CD4-positive, alpha-beta T cell treated with Interleukin-15 for 1 hour (primary cell): ENCODE measurements at places on chromosomes 6 and 20.
A peak's percentile ranks its signal among the peaks of the same experiment; 100 is the strongest.

- DNase-seq: peak; percentile 21
These were observed 86.7 kb upstream of the BACH2 start for GRCh38 chr6:90383196-90383822.

- peak; percentile 81 for DNase-seq
These were observed 30.6 kb downstream of the COL11A2 start for GRCh38 chr6:33161354-33162331.

GRCh38 chr6:29537714-29538403 lies 21.7 kb downstream of the UBD start:
- DNase-seq: no peak

DNA sequence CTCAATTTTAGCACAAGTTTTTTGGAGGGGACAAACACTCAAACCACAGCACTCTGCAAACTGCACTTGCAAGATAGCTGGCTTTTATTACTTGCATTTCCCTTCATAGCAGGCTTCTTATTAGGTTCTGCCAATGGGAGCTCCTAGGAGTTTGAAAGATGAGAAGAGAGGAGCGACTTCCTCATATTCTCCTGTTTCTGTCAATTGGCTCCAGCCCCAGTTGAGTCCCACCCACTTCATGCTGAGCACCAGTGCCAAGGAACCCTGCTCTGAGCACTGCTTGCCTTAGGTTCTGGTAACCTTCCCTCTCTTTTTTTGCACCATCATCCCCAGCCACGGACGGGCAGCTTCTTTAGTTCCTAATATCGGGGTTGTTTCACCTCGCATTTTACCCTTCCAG lies 67.9 kb downstream of the PSMB1 start:
- no peak for DNase-seq

GRCh38 chr6:34497411-34497810 lies 31.5 kb downstream of the PACSIN1 start:
- DNase-seq: no peak

GRCh38 chr6:37531437-37532036 lies 31.8 kb upstream of the CCDC167 start:
- no peak for DNase-seq

DNA sequence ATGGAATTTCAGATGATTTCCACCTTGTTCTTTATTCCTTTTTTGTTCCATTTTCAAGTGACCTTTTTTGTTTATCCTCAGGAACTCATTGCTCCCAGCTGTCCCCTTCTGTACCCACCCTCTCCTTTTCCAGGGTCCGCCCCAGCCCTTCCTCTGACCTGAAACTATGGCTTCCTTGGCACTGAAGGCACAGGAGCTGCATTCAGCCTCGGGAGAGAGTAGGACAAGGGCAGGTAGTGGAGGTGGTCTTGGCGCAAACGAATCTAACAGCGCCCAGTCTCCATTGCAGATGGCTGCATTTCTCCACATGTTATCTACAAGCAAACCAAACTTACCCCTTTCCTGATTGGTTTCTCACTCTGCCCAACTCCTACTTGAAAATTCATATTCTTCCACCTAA lies 8.8 kb upstream of the ULBP2 start:
- no peak for DNase-seq

DNA sequence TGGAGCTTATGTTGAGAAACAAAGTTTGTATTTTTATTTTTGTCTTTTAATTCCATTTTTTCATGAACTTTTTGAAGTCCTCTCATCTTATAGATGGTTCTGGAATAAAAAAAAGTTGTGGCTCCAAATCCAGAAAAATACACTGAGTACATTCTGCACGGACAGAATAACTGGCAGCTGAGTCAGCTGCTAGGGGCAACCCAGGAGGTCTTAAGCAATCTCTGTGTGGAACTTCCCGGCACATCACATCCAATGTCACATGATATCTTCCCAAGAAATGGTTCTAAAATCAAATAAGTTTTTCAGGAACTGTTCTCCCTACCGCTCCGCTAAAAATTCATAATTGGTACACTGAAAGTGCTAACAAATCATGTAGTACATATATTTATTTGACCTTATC lies 29.8 kb downstream of the SLC13A3 start:
- no peak for DNase-seq

GRCh38 chr6:90139272-90139817 lies 157.3 kb downstream of the BACH2 start:
- no peak for DNase-seq

DNA sequence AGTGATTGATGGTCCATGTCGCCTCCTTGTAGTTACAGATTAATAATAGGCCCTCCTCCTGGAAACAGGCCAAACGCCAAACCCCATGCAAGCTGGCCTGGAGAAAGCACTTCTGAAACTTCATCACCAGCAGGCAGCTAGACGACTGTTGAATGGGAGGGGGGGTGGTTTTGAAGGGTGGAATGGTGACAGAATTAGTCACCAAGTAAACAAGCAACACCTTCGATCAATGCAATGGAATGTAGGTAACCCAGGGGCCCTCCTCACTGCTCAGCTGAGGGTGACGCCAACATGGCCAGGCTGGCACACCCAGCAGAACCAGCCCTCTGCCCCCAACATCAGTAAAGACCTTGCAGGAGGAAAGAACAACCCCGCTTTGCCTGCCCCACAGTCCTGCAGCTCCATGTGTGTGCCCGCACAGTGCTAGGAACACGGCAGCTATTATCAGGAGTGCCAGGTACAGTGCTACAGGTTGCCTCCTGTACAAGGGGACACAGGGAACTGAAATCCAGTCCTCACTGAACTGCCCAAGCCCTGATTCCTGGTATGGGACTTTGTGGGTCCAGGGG lies 2.7 kb downstream of the BCAS1 start:
- no peak for DNase-seq

DNA sequence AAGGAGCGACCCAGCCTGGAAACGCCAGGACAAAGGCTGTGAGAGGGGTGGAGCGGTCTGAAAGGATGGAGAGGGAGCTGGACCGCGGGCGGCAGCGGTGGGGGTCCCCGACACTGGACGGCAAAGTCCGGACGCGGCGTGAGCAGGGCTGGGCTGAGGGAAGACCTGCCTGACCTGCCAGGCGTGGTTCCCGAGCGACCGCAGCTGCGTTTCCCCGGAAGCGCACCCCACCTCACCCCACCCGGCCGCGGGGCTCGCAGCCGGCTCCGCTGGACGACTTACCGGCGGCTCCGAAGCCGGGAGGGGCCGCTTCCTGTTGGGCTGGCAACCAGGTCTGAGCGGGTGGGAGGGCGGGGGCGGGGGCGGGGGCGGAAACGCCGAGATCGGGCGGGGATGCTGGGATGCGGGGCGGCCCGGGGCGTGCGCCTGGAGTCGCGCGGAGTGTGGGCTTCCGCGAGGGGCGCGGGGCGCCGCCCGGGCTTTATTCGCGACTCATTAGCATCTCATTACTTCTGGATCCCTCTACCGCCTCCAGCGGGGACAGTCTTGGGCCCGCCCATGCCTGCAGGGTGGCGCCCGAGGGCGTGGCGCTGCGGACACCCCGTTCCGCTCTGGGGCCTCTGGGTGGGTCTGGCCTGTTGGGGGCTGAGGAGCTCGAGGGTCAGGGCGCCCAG lies at the start of gene MICAL1:
Gene MICAL1 (minus strand): TSS at position 336 of the 674 bp plus-strand sequence. CDS start 1,576 bp downstream, outside the sequence.
- peak; percentile 86 for DNase-seq

DNA sequence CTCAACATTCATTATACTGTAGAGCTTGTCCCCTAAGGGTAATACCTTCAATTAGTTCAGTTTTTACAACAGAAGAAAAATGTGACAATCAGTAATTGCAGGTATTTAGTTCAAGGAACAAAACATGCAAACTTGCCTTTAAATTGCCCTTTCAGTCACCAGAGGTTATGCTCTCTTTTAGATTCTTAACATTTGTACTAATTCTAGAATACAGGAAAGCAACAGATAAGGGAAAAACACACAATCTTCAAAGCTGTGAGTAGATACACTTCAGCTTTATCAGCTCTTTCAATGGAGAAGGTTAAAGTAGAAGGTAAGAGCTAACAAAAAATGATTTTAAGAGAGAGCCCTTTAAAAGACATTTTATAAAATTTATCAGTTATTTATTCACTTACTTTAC lies 173.1 kb downstream of the HS3ST5 start:
- DNase-seq: no peak

- peak; percentile 45 for DNase-seq
These were observed 88.8 kb upstream of the NFATC2 start for GRCh38 chr20:51631011-51631950.

GRCh38 chr20:32510120-32510600 lies 75.0 kb downstream of the NOL4L start:
- DNase-seq: no peak

GRCh38 chr20:24017458-24017755 lies 28.8 kb upstream of the GGTLC1 start:
- DNase-seq: no peak

DNA sequence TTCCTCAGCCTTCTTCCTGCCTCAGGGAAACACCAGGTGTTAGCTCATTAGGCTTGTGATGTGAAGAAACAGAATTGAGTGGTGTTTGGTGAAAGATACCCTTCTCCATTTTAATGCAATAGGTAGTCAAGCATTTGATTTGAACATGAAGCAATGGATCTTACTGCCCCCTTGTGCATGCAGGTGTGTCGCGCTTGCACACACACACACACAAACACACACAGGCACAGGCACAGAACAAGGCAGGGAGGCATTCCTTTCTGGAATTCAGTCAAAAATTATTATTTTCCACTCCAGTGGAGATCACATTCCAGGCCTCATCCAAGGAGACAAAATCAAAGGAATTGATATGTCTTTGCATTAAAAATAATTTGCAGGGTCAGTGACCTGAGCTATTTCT lies 667.0 kb upstream of the MARCKS start:
- no peak for DNase-seq

DNA sequence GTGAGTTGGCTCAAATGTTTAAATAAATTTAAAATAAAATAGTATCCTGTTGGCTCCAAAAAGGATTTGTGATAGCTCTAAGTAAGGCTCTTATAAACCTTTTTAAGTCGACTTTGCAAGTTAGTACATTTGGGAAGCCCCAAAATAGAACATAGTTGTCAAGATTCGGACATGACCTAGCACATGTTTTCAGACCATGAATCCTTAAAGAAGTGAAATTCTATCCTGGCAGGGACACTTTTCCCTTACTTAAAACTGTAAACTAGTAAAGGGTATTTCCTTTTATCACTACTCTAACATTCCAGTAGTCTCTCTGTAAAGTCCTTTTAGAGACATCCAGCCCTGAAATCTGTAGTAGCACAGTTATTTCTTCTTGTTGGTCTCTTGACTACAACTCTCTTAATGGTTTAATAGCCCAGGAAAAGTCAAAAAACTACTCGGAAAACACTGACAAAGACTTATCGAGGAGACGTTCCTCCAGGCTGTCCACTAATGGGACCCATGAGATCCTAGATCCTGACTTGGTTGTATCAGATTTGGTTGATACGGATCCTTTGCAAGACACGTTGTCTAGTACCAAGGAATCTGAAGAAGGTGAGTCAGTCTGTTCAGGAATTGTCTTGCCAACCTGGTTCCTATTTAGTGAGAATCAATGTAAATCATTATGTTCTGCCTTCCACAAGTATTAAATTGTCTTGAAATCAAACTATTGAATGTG lies 83.6 kb downstream of the SCAND1 start:
- no peak for DNase-seq

DNA sequence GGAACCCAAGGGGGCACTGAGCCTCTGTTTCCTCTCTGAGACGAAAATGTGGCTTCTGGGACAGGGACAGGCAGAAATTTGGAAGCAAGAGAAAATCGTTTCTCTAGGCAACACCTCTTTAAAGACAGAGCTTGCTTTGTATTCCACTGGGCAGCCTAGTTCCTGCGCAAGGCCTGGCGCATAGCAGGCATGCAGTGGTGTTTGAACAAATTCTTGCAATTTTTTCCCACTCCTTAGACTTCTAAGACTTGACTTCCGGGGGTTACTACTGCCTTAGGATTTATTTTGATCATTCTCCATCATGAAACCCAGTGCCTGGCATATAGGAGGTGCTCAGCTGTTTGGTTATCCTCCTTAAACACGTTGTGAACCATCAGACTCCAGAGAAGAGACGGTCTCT lies 249.0 kb upstream of the KCNG1 start:
- no peak for DNase-seq

DNA sequence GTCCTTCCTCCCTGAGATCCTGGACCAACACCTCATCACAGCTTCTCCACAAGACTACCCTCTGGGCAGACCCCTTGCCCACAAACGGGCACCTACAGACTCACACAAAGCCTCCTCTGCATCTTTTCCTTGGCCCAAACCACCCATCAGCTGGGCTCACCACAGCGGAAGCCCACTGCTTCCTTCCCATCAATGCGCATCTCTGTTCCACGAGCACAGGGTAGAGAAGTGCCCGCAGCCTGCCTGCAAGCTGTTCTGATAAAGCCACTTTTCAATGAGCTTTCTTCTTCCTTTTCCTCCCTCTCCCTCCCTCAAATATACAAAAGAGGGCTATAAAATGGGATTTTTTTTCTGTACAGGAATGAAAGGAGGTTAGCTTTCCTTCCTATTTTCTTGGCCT lies 111.2 kb downstream of the NFATC2 start:
- DNase-seq: no peak

DNA sequence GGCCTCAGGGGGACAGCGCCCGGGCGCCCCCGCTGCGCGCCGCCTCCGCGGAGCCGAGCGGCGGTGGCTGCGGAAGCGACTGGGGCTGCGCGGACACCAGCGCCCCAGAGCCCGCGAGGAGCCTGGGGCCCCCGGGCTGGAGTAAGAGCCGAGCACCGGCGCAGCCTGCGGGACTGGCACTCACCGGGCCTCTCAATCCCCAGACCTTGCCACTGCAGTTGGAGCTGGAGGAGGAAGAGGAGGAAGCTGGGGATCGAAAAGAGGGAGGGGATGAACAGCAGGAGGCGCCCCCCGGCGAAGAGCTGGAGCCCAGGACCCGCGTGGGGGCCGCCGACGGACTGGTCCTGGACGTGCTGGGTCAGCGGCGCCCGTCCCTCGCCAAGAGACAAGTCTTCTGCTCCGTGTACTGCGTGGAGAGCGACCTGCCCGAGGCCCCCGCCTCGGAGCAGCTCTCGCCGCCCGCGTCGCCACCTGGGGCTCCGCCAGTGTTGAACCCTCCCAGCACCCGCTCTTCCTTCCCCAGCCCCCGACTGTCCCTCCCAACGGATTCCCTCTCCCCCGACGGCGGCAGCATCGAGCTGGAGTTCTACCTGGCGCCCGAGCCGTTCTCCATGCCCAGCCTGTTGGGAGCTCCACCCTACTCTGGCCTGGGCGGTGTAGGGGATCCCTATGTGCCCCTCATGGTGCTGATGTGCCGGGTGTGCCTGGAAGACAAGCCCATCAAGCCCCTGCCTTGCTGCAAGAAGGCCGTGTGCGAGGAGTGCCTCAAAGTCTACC lies 590 bp downstream of the RNF217 start:
- no peak for DNase-seq

GRCh38 chr6:21143645-21144044 lies 449.9 kb upstream of the SOX4 start:
- no peak for DNase-seq

GRCh38 chr6:109055771-109056235 lies 38.8 kb downstream of the SESN1 start:
- no peak for DNase-seq

DNA sequence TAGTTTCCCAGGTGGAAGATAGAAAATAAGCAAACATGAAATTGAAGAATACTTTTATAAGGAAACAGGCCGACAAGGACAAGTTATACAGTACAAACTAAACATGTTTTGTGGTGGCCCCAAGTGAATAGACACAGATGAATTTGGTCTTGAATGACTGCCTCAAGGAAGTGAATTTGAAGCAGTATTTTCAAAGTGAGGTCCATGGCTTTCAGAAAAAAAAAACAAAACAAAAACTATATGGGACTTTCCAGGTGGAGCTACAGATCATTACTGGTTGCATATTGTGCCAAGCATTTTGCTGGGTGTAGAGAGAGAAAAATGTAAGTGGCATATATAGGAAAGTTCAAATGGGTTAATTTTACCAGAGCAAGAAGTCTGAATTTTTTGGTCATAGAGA lies 68.8 kb downstream of the CYB5R4 start:
- DNase-seq: no peak
